Activated CD4-positive, alpha-beta T cell treated with anti-CD3 and anti-CD28 coated beads for 36 hours (primary cell): ENCODE measurements at places on chromosomes 6 and 20. TPM values are rescaled to one million over a fixed set of nuclear protein-coding genes. Genes with fewer than 3 reads are reported as not detected.

Gene GPX5
- total RNA-seq = not detected

Gene ADGRF4
- total RNA-seq = not detected

Gene MICB
- 19.6 TPM for total RNA-seq

Gene POLH
- total RNA-seq = 37.9 TPM

Gene CCN2
- not detected for total RNA-seq

Gene BMP7
- total RNA-seq = not detected

Gene RSPH9
- not detected for total RNA-seq

Gene ANKEF1
- total RNA-seq = 2.5 TPM

Gene TRIM10
- total RNA-seq = 0.16 TPM

DNA sequence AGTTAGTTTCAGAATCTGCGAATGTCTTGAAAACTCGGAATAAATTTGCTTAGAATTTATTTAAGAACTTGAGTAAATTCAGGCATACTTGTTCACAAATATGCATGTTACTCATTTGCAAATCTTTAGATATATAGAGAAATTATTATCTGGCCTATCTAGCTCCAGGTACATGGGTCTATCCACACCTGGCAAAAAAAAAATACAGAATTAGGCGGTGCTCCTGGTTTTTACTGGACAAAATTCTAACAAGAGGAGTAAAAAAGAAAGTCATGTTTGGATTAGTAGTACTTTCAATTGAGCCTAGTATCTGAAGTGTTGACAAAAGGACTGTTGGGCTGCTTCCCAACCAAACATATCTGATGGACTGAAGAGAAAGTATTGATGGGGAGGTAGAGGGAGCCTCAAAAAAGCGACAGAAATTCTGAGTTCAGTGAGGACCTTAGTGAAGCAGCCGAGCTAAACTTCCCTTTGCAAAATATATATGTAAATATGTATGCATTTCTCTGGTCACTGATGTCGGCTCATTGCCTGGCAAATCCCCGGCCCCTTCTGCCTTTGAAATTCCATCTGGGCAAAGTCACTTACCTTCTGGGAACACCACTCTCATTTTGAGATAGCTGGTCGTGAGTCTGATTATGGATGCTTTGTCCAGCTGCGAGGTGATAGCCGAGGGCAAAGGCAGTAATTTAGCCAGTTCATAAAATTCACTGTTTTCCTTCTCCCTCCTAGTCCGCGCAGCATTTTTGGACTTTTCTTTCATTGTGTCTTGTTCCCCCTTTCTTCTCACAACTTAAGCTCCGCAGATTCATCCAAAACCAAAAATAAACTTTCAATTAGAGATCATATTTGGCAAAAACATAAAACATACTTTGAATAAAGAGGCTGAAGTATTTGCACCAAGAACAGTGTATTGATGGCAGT, 1.8 kb downstream of the SIM1 start:
- DNase-seq = no peak

- DNase-seq = no peak
These were observed 74.3 kb downstream of the ARID1B start for GRCh38 chr6:156851454-156851921.

GRCh38 chr6:524803-525202, 132.1 kb downstream of the HUS1B start:
- DNase-seq = peak; percentile 67

DNA sequence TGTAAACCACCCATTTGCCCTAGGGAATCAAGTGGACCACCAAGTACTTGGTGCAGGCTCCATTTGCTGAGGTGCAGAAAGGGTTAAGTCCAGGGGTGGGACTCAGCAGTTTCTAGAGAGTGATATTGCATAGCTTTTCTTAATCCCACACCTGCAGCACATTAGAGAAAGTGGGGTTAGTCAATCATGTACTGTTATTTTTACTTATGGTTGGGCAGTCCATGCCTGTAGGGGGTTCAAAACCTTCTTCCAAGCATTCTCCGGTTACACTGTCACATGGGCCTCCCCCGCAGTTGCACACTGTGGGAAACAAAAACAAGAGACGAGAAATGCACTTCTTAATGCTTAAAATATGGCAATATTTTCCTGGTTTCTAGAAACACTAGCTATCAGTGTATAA, 65.5 kb downstream of the LAMA4 start:
- DNase-seq = no peak

- DNase-seq = peak; percentile 2
These were observed 35.1 kb downstream of the SRC start for GRCh38 chr20:37380864-37381579.

DNA sequence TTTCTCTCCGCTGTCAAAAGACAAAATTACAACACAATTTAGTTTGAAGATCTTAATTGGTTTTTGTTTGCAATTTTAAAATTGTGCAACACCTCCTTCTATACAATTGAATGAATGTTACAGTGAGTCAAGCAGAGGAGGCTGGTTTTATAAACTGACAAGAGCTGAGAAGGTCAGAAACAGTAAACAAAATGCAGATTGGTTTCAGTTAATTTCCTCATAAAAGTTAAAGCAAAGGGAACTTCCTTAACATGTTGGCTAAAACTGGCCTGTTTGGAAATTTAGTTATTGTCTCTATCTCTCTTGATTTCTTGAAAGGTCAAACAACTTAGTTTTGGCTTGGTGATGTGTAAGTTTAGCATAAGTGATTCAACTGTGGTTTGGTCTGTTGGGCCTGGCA, 22.2 kb downstream of the KHDC1L start:
- no peak for DNase-seq

DNA sequence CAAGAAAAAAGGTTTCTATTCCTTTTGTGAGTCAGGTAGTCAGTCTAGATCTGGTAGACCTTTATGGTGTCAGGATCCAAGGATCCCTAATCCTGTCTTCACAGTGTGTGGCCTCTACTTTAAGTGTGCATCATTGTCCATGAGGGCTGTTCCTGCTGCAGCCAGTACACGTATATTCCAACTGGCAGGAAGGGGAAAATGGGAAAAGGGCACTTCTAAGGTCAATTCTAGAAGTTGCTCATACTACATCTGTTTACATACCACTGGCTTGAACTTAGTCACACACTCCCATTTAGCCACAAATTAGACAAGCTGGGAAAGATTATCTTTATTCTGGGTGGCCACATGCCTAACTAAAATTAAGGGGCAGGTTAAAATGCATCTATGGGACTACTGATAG, 9.7 kb upstream of the MMS22L start:
- DNase-seq = no peak

DNA sequence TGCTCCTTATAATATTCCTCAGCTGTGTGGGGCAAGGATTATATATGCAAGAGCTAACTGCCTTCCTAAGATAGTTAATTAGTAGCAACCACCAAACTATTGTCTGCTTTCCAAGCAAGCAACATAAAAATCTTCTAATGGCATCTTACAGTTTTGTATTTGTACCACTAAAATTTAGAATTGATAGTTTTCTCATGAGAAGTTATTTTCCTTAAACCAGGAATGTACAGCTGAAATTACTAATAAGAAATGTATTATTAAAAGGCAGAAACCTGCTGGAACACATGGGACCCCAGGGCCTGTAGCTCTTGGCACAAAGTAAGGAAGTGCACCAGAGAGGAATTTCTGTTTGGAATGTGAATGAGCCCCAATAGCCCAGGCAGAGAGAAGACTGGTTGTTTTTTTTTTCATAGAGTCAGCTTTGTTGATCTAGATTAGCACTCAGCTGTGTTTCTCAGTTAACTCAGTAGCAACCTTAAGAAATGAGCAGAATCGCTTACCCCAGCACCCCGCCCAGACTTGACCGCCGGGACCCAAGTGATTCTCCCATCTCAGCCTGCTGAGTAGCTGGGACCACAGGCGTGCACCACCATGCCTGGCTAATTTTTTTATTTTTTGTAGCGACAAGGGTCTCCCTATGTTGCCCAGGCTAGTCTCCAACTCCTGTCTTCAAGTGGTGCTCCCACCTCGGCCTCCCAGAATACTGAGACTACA, 2.6 kb downstream of the MGME1 start:
- no peak for DNase-seq

GRCh38 chr6:96851858-96852257, 14.6 kb upstream of the GPR63 start:
- no peak for DNase-seq

DNA sequence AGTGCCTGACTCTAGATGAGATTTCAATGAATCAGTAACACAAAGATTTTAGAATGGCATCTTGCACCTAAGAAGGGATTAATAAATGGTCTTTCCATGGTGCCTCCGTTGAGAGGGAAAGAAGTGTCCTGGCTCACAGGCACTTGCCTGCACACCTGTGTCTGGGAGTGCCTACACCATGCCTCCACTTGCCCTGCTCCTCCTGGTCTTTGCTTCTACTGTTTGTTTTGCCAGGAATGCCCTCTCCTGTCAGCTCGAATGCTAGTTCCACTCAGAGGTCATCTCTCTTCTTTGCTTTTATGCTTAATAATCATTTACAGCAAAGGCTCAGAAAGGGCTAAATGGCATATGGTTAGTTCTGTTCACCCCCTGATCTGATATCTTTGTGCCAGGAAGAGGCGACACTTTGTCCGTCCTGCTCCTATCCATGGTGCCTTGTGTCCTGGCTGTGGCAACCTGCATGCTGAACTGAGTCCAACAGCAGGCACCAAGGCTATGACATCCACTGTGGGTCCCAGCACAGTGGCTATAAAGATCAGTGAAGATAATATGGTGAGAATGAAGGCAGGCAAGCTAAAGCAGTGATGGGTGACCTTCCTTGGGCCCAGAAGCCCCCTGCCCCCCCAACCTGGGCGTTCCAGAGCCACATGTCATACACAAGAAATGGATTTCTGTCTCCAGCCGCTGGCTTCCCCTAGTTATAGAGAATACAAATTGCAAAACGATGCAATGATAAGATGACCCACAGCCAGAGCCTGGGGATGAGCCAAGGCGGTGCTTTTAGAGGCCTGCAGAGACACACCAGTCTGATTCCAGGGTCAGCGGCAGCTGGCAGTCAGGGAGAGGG, 1.4 kb downstream of the C6orf132 start:
- DNase-seq = no peak

DNA sequence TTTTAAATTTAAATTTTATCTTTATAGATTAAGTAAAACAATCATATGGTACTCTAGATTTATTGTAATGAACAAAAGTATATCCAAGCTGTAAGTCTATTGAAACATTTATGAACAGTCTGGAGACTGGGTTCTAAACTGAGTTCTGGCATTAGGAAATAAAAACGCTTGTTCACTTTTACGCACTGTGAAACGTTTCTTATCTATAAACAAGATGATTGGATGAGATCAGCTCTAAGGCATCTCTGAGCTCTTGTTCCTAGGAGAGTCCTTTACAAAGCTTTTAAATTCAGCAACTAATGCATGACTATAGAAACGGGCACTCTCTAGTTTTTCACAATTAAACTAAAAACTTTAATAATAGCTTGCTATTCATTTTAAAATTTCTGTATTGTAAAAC, 6.8 kb downstream of the HUS1B start:
- DNase-seq = no peak

GRCh38 chr6:130018744-130019325, 454 bp downstream of the L3MBTL3 start:
- DNase-seq = peak; percentile 50
